Activated CD4-positive, alpha-beta T cell treated with anti-CD3 and anti-CD28 coated beads, Interleukin-2, Interleukin-4, amounts not matched to agents 100 ng/mL and 50 ng/mL, durations not matched to agents 16 hours and 8 hours (primary cell): ENCODE measurements at places on chromosomes 3 and 15.

DNA sequence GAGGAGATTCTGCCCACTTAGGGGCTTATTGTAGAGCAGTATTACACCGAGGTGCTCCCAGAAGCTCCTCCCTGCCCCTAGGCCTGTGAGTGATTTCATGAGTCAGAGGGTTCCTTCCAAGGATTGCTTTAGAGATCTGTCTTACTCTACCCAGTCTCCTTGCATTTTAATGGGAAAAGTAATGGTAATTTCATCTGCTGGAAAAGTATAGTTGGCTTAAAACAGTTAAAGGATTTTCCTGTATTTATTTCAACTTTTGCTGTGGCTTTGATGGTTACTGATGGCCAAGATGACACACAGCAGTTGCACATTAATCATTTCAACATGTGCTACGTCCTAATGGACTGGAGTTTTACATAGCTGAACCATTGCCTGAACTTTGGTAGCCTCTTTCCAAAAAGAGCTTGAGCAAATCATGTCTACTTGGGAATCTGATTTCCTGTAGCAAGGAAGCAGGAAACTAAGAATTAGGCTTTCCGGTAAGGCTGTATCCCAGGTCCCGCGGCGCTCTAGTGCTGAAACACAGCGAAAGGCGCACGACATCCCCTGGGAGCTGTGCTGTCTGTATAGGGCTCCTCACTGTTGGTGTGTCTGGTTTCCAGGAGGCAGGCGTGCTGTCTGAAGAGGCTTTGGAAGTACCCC is 9.2 kb upstream of the PGPEP1L start:
- DNase-seq: no peak

DNA sequence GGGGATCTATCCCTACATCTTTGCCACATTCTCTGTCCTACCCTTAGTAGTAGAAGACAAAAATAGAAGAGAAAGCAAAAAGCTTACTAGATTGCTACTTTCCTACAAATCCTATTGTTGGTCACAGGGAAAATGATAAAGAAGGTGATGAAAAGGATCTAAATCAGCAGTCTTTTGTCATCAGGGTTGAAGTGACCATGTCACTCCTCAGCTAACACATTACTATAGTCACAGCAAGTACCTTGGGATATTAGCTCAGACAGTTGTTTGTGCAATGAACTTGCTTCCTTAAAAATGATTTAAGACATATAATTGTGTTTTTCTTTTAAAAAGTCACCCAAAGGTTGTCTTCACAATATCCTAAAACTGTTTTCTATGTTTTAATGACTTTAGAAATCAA is 6.3 kb downstream of the ST3GAL6 start:
- no peak for DNase-seq

DNA sequence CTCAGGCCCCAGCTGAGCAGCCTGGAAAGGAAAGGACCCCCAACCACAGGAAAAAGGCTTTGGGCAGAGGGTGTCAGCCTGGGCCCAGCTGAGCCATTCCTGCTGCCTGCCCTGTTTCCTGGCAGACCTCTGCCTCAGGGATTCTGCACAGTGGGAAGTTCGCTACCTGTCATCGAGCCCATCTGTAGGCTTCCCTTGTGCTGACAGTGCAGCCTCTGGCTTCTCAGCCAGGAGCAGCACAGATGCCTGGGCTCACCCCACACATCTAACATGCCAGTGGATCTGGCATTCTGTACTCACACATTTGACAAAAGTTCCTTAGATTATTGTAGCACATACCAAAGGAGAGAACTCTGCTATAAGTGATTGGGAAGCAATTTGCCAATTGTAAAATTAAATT is 202.2 kb downstream of the SSR3 start:
- no peak for DNase-seq

DNA sequence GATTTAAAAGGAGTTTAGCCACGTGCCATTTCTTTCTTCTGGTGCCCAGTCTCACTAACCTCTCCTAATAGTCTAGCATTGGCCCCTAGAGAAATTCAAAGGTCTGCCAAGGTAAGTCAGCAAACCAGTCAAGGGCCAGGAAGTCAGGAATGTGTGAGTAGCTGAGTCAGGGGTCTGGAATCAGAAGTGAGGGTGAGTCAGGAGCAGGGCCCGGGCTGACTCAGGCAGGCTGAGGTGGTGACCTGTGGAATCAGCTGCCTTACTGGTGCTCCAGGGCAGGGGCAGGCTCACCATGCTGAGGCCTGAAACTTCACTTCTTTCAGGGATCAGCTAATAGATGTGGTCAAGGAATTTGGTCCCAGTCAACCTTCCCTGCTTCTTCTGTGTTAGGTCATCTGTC is 105.8 kb upstream of the MYZAP start:
- DNase-seq: no peak

GRCh38 chr3:170221924-170222646 is at the start of gene PRKCI:
Gene PRKCI, plus strand, starts transcription at chr3:170222424. Its CDS starts 246 bp downstream, at chr3:170222670.
- DNase-seq: peak; percentile 95

DNA sequence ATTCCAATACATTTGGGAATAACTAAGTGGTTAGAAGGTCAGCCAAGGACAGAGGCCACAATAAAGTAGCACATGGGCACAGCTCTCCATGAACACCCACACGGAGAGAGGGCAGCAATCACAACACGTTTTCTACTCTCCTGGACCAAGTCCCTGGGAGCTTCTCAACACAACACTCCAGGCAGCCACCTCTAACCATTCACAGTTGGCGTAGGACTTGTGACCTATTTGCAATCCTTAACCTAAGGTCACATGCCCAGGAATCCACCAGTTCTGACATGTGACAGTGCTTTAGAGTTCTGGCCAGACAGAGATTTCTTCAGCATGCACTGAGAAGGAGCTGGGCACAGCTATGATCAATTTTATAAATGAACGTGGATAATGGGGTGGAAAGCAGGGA is 280.8 kb downstream of the SHQ1 start:
- DNase-seq: no peak
